ENCODE measurements at places on chromosomes 13 and 19.

DNA sequence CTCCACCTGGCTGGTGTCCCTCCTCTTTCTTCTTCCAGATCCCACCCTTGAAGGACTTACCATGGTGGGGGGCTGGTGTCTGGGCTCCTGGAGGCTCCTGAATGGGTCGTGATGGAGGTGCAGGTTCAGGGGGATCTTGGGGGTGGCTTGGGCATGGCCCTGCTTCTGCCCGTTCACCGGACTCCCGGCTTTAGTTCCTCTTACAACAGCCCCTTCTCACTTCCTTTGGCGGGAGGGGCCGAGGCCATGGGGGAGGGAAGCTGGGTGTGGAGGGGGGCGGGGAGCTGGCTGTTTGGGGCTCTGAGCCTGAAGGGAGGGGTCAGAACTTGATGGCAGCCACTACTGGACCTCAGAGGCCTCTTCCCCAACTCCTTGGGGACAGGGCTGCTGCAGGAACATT lies at the start of gene MYO1F:
Gene MYO1F, minus strand, starts transcription at position 196 of the 400 bp plus-strand sequence. Its CDS starts 133 bp downstream, at position 63.
- no peak for DNase-seq

DNA sequence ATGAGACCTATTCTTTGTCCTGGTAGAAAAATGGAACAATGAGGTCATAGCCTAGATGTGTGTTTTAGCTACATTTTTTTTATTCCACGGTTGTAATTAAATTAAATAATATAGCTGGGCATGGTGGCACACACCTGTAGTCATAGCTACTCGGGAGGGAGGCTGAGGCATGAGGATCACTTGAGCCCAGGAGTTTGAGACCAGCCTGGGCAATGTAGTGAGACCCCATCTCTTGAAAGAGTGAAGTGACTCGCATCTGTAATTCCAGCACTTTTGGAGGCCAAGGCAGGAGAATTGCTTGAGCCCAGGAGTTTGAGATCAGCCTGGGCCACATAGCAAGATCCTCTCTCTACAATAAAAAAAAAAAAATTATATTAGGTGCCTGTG lies 11.7 kb upstream of the CBLC start:
- no peak for DNase-seq

DNA sequence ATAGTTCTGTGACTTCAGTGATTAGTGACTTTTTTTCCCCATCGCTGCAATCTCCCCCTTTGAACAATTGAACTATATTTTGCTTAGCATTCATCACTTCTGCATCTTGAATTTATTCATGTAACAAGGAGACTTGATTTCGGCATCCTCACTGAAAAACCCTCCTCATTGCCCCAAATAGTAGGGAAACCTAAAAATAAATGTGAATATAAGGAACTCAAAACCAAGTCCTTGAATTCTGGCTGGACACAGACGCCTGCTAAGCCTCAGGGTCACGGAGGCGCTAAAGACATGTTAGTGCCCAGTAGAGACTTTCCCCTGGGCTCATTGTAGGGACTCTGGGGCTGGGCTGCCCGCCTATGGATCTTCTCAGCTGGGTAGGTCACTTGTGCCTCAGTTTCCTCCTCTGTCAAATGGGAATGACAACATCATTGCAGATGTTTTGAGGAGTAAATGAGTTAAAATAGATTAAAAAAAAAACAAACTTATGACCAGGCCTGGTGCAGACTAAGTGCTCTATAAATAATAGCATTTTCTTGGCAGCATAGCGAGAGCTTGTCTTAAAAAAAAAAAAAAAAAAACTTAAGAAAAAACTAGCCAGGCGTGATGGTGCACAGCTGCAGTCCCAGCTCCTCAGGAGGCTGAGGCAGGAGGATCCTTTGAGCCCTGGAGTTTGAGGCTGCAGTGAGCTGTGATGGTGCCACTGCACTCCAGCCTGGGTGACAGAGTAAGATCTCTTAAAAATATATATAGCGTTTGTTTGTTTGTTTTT lies 1.8 kb upstream of the ADGRE5 start:
- DNase-seq, result no peak

DNA sequence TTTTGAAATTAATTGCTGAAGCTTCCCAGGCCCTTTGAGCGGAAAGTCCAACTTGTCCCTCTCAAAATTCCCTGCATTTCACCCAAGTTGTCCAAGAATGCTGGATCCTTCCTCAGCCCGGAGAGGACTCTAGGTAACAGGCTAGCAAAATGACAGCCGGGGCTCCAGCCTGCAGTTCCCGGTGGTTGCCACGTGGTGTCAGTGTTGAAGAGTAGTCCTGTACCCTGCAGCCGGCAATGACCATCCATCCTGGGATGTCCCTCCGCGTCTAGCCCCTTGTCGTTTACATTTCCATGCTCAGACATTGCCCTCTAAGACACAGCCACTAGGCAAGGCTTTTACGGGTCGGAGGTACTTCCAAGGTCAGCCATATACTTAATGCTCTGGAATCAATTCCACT lies 31.4 kb upstream of the MTIF3 start:
- no peak for DNase-seq

DNA sequence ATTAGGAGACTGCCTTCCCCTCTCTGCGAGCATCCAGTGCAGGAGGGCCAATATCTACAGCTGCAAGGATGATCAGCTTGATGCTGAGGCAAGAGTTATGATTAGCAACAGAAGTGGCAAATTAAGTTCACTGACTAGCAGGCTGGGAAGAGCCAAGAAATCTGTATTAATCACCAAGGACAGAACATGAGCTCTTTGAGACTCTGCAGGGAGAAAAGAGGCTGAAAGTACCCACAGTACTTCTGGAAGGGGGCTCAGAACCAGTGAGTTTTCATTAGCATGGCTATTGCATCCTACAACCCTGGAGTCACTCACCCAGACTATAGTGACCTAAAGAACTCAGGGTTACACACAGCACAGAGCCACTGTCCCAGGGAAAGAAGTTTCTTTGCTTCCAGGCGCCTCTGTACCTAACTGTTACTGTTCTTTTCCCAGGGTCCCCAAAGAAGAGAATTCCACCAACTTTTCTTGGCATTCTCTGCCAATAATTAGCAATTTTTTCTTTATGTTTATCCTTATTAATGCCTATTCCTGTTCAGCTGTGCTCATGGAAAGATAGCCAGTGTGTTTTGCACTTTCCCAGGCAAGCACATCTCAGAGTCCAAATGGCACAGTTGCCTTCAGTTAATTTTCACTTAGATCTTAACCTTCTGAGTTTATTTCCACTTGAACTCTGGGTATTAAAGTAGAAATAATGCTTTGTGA lies 25.8 kb upstream of the MEDAG start:
- no peak for DNase-seq

- no peak for DNase-seq
Measured at GRCh38 chr19:46442808-46443450, 14.2 kb upstream of the PNMA8C start.

DNA sequence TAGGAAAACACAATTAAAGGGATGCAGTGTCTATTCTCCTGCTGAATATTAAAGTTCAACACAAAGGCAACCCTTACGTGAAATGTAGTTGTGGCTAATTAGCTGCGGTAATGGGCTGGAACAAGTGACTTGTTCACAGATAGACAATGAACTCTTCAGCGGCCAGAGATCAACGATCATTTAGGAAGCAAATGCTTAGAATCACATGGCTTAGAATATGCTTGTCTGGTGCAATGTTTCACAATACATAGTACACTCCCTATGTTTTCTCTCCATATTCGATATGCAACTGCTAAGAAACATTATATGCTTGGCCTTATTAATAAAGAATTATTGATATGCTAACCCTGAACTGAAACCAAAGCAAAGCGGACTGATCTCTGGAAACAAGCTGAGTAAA lies 25.7 kb upstream of the MTUS2 start:
- no peak for DNase-seq

- DNase-seq, result no peak
Measured at GRCh38 chr13:48580185-48580803, 47.4 kb upstream of the RCBTB2 start.
